ENCODE measurements at places on chromosomes 5 and 9.
A peak's percentile ranks its signal among the peaks of the same experiment; 100 is the strongest.

DNA sequence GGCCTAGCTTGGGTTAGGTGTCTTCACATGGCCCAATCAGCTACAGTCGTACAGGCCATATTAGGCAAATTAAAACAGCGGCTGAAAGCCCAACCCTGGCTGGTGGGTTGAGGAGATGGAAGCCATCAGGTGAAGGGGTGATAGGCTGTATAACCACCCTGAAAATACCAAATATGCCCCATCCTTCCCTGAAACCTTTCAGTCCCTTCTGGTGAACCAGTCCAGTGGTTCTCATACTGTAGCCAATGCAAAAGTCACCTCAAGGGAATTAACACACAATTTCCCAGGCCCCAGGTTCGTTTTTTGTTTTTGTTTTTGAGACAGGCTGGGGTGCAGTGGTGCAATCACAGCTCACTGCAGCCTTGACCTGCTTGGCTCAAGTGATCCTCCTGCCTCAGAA is 19.8 kb upstream of the KCNV2 start:
- no peak for DNase-seq

- no peak for DNase-seq
Observed at GRCh38 chr5:174378121-174378874, 332.8 kb downstream of the NSG2 start.

- no peak for DNase-seq
Observed at GRCh38 chr5:8458038-8458383, 589.1 kb downstream of the MTRR start.

DNA sequence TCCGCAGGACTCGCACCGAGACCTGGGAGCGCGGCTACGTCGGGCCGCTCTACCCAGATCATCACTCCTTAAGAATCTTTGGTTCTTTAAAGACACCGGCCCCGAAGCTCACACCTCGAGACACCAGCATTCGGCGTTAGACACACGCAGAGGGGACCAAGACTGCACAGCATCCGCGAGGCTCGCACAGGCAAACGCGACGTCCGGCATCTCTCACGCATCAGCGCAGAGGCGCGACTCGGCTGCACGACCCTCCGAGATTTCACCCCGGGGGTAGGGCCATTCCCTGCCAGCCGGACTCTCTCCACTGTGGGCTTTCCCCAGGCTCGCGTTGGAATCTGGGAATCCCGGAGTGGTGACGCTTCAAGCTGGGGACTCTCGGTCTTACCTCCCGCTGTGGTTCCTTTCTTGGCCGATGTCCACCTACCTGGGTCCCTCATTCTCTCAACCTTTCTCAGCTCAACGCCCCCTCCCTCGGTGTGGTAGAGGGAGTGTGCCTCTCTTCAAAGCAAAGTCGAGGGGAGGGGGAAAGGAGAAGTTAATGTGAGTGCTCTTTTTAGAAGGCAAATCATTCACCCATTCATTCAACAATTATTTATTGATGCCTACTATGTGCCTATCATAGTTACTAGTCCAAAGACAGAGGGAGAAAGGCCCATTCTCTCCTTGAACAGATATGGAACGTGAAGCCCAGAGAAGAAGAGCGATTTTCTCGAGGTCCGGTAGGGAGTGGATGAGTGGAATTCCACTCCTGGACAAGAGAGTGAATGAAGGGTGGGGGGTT is 1.3 kb upstream of the HAND1 start:
- no peak for DNase-seq

DNA sequence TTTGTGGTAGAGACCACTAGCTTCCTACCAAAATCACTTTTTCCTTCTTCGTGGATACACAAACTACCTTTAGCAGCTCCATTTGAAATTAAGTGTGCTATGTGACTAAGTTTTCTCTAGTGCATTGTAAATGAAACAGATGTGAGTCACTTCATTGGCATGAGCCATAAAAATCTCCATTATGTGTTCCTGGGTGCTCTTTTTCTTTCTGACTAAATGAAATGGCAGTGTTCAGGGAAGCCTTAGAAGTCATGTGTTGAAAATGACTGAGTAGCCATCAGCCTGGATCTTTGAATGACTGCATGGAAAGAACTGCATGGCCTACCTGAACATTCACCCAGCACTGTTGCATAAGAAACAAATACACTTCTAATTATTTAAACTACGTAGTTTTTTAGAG is 107.9 kb downstream of the NDUFAF2 start:
- peak; percentile 14 for DNase-seq

DNA sequence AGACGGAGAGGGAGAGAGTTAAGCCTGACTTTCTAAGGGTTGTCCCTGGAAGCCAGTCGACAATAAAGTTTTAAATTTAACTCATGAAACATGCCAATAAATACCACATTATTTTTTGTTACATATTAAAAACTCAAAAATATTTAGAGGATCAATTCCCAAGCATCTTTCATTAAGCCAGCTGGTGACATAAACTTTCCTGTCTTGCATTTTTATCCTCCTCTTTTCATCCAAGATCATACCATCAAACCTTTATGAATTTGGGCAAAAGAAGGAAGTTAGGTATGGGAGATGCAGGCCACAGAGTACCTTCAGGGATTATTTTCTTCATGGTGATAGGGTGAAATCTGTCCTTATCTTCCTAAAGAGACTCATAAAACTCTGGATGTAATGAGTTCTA is 178.3 kb upstream of the FBXL17 start:
- DNase-seq: no peak

- DNase-seq: no peak
Observed at GRCh38 chr9:13677801-13678200, 398.3 kb upstream of the MPDZ start.

- no peak for DNase-seq
Observed at GRCh38 chr9:133461975-133462374, 2.2 kb downstream of the CACFD1 start.

GRCh38 chr9:36731068-36731956 is 158.6 kb downstream of the MELK start:
- DNase-seq: no peak

- DNase-seq: no peak
Observed at GRCh38 chr5:146744068-146744745, 134.3 kb downstream of the PPP2R2B start.

- DNase-seq: no peak
Observed at GRCh38 chr9:11577522-11577921, 964.7 kb upstream of the PTPRD start.

DNA sequence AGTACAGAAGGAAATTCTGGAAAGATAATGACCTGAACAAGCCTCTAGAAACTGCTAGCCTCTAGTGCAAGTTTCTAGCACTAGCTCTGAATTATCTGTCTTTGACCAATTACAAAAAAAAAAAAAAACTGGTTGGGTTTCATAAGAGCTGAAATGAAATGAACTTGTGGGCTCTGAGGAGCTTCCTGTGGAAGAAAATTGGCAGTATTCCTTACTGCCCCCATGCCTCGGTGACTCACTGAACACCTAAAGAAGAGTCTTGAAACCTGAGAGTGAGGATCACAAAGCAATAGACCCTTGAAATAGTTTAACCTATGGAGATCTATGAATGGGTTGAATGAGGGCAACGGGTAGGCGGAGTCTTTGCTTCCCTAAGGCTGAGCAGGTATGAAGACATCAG is 263.6 kb upstream of the RASA1 start:
- no peak for DNase-seq
